ENCODE measurements at places on chromosomes 7 and 10.

GRCh38 chr10:110330675-110331074 lies 26.0 kb upstream of the SMNDC1 start:
- DNase-seq = no peak

DNA sequence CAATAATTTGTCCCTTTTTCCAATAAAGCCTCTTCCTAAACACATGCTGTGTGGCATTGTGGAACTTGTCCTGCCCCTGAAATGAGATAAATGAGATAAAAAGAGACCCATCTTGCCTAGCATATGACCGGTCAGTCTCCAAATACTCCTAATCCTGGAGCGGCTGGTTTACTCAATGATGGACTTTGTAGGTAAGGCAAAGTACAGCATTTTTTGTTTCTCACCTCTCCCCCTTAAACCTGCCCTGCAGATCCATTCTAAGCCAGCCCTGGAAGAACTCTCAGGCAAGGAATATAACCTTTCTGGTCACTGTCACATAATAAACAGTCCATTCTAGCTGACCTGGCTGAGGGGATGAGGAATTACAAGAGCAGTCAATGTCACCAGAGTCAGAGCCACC lies 110.7 kb downstream of the C1GALT1 start:
- no peak for DNase-seq

- no peak for DNase-seq
Measured at GRCh38 chr7:47326220-47326619, 255.7 kb downstream of the TNS3 start.

DNA sequence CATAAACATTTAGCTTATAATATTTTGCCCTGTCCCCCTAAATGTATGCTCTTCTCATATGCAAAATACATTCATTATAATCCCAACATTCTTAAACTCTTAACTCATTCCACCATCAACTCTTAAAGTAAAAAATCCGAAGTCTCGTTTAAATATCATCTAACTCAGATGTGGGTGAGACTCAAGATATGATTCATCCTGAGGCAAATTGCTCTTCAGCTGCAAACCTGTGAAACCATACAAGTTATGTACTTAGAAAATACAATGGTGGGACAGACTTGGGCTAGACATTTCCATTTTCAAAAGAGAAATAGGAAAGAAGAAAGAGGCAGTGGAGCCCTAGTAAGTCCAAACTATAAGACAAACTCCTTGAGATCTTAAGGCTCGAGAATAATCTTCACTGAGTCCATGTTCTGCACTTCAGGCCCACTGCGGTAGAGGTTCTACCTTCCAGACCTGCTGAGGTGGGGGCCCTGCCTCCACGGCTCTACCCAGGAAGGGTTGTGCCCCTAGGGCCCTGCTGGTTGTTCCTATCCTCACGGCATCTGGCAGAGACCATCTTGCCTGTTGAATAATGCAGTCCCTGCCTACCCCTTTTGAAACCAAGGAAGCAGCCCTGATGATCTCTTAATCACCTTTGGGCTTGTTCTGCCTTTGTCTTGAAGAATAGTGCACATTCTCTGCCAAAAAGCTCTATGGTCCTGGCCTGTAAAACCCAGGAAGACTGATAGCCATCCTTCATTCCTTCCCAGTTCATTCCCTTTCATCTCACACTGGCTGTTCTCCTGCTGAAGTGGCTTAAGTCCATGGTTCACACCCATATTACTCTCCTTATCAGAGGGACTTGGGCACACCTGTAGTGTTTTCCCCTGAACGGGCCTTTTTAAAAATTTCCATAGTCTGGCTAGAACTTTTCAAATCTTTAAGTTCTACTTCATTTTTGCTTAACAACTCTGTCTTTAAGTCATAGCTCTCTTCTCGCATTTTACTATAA lies 37.3 kb downstream of the INPP5F start:
- DNase-seq = no peak

GRCh38 chr7:94396037-94396431 lies 1.3 kb downstream of the COL1A2 start:
- no peak for DNase-seq

GRCh38 chr7:117146511-117146910 lies 176.3 kb downstream of the WNT2 start:
- no peak for DNase-seq

- DNase-seq = no peak
Measured at GRCh38 chr7:120441850-120442249, 168.9 kb downstream of the KCND2 start.

- peak; percentile 18 for DNase-seq
Measured at GRCh38 chr10:126242397-126243260, 145.6 kb downstream of the ADAM12 start.

DNA sequence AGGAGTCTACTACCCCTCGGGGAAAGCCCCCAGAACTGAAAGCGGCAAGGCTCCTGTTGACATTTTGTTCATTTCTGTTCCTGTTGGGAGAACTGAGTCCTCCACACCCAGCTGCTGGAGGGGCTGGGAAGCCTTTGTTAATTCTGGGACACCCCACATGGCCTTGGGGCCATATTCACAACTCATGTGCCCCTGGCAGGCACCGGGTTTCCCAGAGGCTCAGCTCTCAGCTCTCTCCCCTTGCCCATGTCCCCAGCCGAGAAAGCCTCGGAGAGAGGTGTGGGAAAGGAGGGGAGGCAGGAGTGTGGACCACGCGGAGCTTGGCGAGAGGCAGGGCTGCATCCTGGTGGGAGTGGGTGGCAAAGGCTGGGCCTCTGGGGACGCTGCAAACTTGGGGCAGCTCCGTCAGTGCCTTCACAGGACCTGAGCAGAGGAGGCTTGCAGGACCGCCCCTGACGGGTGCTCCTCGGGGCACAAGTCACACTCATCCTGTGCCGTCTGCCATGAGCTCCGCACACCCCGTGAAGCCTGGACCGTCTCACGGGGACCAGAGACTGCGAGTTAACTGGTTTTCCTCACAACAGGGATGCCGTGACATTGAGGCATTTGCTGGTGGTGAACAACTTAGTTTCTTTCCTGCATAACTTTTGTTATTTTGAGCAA lies 140.9 kb downstream of the DNAJB6 start:
- no peak for DNase-seq

GRCh38 chr10:120741396-120741795 lies 109.8 kb upstream of the WDR11 start:
- DNase-seq = no peak

DNA sequence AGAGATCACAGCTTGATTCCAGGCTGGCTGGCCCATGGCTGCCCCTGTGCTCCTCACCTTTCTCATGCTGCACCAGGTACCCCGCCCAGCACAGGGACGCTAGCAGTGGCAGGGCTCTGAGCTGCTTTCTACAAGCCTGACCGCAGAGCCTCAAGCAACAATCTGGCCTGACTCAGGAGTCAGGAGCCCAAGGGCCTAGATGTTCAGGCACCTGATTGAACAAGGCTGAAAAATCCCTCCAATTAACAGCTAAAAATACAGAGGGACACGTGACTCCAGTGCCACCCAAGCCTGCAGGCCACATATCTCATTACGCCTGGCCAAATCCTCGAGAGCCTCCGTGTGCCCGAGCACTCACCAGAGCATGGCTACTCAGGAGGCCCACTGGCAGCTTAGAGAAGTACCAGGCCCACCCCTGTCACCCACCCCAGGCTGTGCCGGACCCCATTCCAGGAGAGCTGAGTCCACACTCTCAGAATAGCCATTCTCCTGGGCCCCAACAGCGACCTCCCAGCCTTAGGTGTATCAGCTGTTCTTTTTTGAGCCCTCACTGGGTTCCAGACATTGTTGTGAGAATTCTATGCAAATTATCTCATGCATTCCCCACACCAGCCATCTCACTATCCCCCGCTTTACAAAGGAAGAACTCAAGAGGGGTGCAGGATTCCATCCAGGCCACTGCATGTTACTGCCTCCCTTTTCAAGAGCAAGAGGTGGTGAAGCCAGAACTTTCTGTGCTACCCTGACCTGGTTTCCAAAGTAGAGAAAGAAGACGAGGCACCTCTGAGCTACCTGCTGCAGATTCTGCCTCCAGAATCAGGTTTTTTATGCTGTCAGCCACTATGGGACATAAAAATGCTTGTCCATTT lies 98.3 kb downstream of the COL13A1 start:
- no peak for DNase-seq

GRCh38 chr7:50714857-50715256 lies 67.8 kb downstream of the GRB10 start:
- DNase-seq = no peak

DNA sequence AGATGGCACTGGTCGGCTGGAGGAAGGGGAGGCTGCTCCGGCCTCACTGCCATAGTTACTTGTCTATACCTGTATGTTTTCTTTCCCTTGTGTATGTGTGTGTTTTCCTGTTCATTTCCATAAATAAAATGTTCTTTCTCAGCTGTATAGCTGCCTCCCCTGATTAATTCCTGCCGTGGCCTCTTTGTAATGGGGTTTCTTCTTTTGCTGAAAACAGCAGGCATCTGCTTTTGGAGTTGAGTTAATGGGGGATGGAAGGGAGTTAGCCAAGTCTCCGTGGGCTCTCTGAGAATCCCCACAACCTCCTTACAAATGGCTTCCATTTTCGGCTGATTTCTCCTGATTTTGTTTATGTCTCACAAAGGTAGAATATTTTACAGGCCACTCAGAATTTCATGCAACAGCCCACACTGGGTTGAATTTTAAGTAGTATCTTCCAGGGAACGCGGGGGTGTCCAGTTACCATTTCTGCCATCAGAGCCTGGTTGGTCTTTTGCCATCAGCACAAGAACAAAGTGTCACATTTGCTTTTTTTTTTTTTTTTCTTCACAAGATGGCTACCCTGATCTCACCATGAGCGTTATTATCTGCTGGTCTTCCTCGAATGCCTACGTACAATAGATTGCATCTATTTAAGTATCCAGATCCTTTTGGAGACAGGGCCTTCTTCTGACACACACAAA lies 88.1 kb upstream of the NRP1 start:
- DNase-seq = no peak

GRCh38 chr7:40221836-40222235 lies 87.0 kb downstream of the SUGCT start:
- DNase-seq = no peak

GRCh38 chr7:1457059-1457948 lies 2.0 kb downstream of the MICALL2 start:
- DNase-seq = no peak

- no peak for DNase-seq
Measured at GRCh38 chr10:96714031-96714590, 6.2 kb downstream of the PIK3AP1 start.

DNA sequence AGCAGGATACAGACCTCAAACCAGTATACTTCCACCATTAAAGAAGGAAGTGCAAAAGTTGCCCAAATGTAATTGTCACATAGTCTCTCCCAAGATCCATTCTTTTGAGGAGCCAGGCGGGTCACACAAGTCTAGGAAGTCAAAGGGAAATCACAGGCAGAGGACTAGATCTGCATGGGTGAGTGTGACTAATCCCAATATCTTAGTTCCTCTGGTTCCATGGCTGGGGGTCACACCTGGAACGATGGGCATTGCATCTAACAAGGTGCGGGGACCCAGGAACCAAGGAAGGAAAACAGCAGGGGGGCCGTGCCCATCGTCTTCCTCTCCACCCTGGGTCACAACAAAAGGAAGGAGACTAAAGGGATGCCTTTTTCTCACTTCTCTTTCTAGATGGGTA lies 1138.8 kb downstream of the XPNPEP1 start:
- no peak for DNase-seq

DNA sequence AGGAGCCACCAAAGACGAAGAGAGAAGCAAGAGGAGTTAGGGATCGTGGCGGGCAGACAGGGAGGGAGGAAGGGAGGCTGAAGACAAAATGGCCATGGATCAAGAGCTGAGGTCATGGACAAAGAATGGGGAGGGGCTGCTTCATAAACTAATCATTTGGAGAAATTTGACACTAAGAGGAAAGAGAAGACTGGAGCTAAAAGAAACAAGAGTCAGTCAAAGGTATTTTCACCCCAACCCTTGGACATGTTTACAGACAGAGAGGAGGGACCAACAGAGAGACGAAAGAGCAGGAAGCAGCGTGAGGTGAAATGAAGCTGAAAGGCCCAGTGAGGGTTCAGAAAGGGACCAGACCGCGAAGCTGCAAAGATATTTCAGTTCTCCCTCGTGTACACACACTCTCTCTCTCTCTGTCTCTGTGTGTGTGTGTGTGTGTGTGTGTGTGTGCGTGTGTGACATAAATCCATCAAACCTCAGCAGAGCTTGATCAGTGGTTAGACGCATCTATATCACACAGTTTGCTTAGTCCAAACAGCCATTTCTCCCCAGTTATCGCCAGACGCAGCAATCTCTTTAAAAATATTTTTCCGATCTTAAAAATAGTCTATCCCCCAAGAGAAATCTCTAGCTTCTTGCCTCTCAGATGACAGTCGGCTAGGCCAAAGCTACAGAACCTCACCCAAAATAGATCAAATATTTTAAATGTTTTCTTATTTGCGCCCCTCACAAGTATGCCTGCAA lies 12.5 kb upstream of the CALD1 start:
- DNase-seq = no peak

GRCh38 chr10:118720685-118721538 lies 33.9 kb downstream of the CACUL1 start:
- DNase-seq = peak; percentile 78

DNA sequence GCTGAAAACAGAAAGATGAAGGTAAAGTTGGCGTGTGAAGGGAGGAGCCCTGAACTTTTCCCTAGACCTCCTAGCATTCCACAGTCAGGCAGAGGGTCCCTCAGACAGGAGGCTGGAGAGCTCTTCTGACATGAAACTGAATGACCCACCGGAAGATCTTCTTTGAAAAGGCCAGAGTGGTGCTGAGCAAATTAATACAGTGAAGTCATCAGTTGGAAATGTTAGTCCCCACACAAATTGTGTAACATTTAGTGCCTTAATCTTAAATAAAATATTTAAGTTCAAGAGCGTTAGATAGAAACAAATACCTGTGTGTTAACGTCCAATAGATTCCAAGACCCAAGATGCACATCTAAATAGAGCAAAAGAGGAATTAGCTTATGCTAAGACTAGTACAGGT lies 49.0 kb upstream of the WNT16 start:
- DNase-seq = no peak

DNA sequence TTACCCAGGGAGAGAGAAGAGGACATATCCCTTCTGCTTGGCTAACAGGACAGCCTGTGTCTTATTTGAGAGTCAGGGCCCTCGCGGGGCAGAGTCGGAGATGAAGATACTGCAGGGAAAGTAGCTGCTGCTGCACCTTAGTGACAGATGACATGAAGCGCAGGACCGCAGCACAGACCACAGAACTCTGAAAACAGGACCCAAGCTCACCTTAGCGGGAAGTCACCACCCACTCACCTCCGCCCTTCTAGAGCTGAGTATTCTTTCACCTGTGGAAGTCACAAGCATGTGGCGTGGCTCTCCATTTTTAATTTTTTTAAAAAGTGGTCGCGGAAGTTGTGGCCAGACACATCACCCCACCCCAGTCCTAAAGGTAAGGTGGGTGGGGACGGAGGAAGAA lies 191.4 kb downstream of the FAM107B start:
- DNase-seq = no peak

GRCh38 chr10:33859319-33860022 lies 525.0 kb upstream of the NRP1 start:
- DNase-seq = no peak

GRCh38 chr7:100632951-100633717 lies 8.2 kb downstream of the TFR2 start:
- DNase-seq = no peak

- no peak for DNase-seq
Measured at GRCh38 chr10:22434521-22434920, 89.2 kb downstream of the SPAG6 start.

All from midbrain (tissue), 1 donor.